ENCODE measurements at places on chromosomes 13 and 19.

- DNase-seq: no peak
Observed at GRCh38 chr19:11410682-11411081, 8.4 kb downstream of the RGL3 start.

DNA sequence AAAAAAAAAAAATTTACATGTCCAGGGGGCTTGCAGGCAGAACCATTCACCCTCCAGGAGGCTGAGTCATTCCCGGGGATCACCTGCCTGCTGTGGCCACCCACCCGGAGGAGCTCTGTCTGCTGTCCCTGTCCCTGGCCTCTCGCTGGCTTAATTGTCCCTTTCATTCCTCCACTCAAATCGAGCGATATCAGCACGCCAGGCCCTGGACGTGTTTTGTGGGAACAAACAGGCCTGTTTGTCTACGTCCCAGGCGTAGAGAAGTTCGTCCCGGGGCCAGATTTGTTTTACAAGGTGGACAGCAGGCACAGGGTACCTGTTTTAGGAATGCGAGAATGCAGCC, 21.2 kb downstream of the SULT2B1 start:
- no peak for DNase-seq

GRCh38 chr13:30115257-30115600, 192.1 kb downstream of the KATNAL1 start:
- no peak for DNase-seq

DNA sequence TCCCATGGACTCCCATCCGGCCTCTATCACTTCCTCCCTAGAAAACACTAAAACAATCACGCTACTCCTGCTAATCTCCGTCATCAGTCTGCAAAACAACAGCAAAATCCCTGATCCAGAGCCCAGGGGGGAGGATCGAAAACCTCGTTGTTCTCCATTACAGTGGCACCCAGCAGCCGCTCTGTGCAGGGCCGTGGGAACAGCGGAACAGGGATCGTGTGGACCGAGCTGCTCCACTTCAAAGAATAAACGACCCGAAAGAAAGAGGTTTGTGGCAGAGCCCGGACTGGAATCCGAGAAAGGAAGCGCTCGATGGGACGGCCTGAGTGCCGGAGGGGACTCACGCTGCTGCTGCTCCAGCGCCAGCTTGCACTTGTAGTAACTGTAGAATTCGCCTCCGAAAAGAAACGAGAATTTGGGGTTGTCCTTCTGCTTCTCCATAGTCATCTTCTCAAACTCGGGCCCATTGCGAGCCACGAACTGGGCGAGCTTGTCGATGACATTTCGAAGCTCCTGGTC, 652 bp downstream of the CHERP start:
- no peak for DNase-seq

DNA sequence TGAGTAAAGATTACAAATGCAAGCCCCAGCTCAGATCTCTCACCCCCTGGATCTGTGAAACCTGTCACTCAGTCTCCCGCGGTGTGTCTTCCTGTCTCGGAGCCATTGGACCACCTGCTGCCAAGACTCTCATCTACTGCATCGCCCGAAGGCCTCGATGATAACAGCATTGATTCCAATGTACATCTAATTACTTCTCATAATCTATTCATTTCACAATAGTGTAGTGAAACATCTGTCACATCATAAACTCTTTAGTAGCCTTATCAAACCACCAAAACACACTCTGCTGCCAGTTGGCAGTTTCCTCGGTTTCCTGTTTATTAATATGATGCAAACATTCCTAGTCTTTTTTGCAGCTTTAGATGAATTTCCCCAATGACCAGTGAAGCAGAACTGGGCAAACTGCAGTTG, 220.3 kb downstream of the POU4F1 start:
- DNase-seq: no peak

DNA sequence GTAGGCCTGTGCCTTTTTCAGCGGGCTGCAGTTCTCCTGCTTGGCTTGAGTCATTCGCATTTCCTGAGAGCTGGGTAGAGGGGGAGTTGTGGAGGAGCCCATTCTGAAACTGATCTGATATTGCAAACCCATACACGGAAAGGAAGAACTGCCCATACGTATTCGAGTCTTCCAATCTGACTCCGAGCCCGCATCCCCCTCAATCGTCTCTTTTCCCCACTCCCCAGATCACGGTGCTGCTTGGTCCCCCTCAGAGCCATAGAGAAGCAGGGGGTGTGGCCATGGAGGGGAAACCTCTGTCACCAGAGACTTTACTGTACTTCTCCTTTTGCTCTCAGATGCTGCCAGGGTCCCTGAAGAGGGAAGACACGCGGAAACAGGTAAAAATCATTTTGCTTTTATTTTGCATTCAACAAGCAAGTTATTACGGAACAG, at the start of gene CD22:
CD22 (plus strand) TSS at position 337 of the 435 bp plus-strand sequence. CDS start 2,854 bp downstream, outside the sequence.
- DNase-seq: no peak

DNA sequence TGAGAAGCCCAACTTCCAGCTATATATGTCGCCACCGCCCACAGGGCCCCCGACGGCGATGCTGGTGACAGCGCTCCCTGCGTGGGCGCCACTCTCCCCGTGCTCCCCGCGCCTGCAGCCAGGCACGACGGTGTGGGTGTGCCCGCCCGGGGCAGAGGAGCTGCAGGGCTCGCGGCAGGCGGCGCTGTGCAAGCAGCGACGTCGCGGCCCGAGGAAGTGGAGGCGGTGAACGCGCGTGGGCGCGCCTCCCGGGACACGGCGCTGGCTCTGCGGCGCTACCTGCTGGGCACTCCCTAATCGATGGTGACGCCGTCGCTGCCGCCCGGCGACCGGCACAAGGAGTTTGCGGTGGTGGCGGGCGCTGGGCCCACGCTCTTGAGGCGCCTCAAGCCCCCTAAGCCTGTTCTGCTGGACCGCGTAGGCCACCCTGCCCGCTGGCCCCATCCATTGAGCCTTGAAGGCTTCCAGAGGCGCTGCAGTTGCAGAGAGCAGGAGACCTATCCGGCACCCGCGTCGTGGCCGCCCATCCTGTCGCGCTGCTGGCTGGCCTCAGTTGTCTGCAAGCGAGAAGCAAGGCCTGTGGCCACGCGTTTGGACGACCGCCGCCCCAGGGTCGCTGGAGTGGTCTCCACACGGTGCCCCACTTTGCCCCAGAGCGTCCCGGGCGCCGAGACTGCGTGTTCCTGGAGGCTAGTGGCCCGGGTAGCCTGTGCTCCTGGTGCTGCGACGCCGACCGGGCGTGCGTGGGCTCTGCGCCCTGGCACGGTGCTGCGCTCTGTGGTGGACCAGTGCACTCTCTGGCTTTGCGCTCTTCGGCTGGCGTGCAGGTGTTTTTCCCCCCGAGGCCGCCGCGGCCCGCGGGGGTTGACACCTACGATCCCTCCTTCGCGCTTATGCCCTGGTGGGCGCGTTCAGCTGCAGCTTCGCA, 23.1 kb downstream of the LRFN3 start:
- DNase-seq: no peak

GRCh38 chr13:71360041-71360440, 507.0 kb downstream of the DACH1 start:
- no peak for DNase-seq

- DNase-seq: no peak
Observed at GRCh38 chr19:46722421-46723022, 5.6 kb upstream of the PRKD2 start.

GRCh38 chr13:48402325-48402932, 10.5 kb downstream of the LPAR6 start:
- no peak for DNase-seq

GRCh38 chr19:48881741-48882657, 9.8 kb downstream of the PPP1R15A start:
- peak; percentile 27 for DNase-seq

DNA sequence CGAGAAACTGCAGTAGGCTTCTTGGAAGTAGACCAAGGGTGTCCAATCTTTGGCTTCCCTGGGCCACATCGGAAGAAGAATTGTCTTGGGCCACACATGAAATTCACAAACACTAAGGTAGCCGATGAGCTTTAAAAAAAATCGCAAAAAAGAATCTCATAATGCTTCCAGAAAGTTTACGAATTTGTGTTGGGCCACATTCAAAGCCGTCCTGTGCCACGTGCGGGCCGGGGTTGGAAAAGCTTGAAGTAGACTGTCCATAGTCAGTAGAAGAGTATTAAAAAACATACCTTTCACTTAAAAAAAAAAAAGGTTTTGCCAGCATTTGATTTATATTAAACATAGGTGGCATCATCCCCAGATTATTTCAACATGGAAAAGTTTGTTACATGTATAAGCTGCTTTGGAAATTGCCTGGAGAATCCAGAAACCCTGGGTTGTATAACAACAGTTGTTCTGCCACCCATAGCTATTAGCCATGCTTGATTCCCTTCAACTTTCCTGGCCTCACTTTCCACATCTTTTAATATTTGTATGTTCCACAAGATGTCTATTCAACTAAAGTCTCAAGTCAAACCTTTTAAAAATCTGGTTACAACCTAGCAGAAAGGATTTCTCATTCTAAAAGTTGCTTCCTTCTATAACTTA, 1.0 kb downstream of the IFT88 start:
- no peak for DNase-seq

DNA sequence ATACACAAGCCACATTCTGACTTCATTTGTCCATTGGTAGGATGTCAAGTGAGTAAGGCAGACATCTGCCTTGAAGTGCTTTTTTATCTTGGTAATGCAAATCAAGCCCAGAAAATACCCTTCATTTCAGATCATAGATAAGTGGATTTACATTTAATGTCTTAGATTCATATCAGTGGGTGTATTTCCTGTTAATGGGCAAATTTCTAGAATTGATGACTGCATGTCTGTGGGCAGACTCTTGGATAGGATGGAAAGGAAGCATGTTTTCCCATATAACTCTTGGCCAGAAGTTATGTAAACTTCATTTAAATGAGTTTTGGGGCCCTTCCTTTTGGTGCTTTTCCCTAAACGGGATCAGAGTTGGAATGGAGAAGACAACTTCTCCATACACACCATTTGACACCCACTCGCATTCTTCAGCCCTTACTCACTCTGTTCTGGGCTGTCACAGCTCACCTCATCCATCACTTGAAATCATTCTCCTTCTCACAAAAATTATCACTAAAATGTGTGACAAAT, 154.6 kb downstream of the FLT1 start:
- DNase-seq: no peak

DNA sequence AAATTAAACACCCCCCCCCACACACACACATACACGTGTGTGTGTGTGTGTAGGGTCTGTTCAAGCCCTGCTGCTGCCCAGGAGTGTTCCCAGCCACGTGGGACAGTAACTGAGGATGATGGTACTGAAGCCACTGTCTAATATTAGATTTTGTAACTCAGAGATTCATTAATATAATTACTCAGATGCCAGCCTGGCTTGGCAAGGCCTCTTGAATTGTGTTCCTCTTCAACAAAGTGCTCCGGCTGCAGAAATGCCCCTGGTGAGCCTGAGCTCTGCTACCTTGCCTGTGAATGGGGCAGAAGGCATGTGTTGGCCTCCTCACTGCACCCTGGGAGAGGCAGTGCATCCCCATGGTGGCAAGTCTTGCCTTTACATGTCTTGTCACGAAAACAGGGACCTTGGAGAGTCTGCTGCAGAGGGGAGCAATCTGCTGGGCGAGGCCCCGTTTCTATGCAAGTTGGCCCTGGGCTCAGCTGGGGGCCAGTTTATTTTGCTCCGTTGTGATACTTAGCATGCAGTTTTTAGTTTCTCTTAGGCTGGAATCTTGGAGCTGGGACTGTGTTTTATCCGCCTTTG, 44.0 kb downstream of the NFIX start:
- DNase-seq: no peak

- DNase-seq: no peak
Observed at GRCh38 chr13:46567671-46568070, 14.7 kb downstream of the LRCH1 start.

GRCh38 chr19:44596428-44597130, 16.8 kb upstream of the IGSF23 start:
- no peak for DNase-seq

GRCh38 chr19:33063753-33064457, 783 bp downstream of the RHPN2 start:
- no peak for DNase-seq

DNA sequence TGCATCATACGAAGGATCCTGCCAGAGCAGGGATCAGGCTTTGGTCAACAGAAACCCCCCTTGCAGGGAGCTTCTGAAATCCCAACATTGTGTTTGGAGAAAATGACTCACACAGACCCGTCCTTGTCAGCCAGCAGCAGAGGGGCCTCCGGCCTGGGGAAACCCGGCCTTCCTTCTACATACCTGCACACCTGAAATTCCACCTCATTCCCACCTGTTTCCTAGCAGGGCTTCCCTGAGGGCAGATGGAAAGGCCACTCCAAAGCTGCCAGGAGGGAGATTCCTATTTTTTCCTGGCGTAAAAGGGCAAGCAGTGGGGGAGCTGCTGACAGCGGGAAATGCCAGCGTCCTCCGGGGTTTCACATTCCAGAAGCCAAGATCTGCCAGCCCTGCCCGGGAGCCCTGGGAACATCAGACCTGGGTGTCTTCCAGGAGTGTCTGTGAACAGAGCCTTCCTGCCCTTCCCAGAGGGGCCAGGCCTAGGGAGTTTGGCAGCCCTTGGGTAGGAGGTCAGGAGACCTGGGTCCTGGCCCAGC, 3.0 kb upstream of the IGFL1 start:
- DNase-seq: no peak

GRCh38 chr19:38015761-38016160, 108.8 kb downstream of the SIPA1L3 start:
- no peak for DNase-seq

GRCh38 chr19:12660980-12661379, 5.6 kb downstream of the MAN2B1 start:
- DNase-seq: peak; percentile 0

- no peak for DNase-seq
Observed at GRCh38 chr19:54186934-54187381, 2.4 kb downstream of the MBOAT7 start.

GRCh38 chr13:99045396-99045795, 67.5 kb upstream of the DOCK9 start:
- no peak for DNase-seq

DNA sequence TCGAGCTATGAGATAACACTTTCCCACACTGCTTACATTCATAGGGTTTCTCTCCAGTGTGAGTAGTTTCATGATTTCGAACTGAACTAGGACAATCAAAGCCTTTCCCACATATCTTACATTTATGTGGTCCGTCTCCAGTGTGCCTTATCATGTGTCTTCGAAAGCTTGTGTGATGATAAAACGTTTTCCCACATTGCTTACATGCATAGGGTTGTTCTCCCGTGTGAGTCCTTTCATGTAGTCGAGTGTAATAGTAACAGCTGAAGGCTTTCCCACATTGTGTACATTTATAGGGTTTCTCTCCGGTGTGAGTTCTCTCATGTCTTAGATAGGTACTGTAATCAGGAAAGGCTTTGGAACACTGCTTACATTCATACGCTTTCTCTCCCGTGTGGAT, 16.3 kb downstream of the ZNF823 start:
- no peak for DNase-seq
